ENCODE measurements at places on chromosomes 6 and 20. TPM values are rescaled to one million over a fixed set of nuclear protein-coding genes. Genes with fewer than 3 reads are reported as not detected.

The EFCAB8 gene
- total RNA-seq = under 0.01 TPM

The HLA-G gene
- total RNA-seq = not detected

The IYD gene
- not detected for total RNA-seq

The SEL1L2 gene
- total RNA-seq = not detected

The SIRPD gene
- total RNA-seq = not detected
